CD8-positive, alpha-beta memory T cell (primary cell): ENCODE measurements at places on chromosomes 2 and 18.

DNA sequence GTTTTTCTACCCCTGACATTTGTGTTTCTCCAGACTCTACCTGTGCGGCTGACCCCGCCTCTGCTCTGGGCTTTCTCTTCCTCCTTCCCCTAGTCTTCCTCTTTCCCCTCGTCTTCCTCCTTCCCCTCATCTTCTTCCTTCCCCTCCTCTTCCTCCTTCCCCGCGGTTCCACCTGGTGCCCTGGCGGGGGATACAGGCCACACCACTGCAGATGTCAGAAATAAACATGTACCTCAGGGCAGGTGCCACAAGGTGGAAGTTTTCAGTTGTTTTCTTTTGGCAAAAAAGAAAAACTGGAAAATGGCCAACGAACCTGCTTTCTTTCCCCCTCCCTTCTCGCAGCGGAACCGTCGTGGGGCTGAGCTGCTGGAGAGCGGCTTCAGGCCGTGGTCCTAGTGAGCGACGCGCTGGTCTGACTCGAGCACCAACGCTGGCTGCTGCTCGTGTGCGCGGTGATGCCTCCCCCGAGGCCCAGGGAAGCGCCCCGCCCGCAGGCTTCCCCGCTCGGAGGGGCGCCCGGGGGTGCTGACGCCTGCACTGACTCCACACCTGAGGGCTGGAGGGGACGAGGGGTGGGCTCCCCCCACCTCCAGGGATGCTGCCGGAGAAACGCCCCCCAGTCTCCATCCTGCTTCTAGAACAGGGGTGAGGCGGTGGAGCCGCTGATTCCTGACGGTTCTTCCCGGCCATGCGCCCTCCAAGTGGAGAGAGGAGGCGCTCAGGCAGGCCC lies 83.7 kb upstream of the ZNF516 start:
- no peak for DNase-seq

DNA sequence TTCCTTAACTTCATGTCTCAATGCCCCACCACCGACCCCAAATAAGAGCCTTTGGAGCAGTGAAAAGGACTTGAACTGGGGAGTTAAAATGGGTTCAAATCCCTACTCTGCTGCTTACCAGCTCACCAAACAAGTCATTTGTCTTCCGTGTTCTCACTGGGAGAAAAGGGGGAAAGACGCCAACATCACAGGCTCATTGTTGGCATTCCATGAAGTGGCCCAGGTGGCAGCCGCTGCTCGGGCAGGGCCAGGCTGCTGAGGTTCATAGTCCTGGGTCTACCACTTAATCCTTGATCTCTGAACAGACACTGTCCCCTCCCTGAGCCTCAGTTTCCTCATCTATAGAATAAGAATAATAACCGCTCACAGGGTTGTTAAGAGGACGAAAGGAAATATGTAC lies 103.0 kb downstream of the APOB start:
- DNase-seq, result no peak

- no peak for DNase-seq
Measured at GRCh38 chr2:113069676-113070605, 2.2 kb downstream of the IL1F10 start.

- no peak for DNase-seq
Measured at GRCh38 chr2:14927021-14927564, 294.6 kb downstream of the LRATD1 start.

DNA sequence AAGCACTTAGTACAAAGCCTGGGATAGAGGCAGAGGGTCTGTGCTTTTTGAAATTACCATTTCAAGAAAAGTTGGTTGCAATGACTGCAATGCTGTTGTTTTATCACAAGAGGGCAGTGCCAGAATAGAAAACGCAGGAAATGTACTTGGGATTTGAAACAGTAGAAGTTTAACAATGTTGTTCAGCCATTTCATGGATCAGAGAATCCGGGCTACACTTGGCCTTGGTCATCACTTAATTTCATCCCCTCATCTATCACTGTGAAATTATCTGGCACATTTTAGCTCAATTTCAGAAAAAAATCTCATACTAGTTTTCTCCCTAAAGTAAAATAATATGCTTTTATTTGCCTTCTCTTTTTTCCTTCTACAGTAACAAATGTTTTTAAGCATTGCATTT lies 70.8 kb downstream of the RAPGEF4 start:
- DNase-seq, result no peak

DNA sequence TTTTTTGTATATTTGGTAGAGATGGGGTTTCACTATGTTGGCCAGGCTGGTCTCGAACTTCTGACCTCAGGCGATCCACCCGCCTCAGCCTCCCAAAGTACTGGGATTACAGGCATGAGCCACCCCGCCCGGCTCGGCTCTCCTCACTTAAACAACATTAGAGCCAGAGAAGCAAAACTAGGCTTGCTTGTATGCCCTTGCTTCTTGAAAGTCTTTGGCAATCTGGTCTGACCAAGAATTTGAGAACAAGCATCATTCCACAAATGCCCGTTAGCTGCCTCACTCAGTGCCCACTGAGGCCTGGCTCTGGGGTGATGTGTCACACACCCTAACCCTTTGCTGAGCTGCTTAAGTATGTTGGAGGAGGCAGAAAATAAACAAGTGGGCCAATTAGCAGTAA lies 33.5 kb downstream of the SOWAHC start:
- DNase-seq, result no peak

DNA sequence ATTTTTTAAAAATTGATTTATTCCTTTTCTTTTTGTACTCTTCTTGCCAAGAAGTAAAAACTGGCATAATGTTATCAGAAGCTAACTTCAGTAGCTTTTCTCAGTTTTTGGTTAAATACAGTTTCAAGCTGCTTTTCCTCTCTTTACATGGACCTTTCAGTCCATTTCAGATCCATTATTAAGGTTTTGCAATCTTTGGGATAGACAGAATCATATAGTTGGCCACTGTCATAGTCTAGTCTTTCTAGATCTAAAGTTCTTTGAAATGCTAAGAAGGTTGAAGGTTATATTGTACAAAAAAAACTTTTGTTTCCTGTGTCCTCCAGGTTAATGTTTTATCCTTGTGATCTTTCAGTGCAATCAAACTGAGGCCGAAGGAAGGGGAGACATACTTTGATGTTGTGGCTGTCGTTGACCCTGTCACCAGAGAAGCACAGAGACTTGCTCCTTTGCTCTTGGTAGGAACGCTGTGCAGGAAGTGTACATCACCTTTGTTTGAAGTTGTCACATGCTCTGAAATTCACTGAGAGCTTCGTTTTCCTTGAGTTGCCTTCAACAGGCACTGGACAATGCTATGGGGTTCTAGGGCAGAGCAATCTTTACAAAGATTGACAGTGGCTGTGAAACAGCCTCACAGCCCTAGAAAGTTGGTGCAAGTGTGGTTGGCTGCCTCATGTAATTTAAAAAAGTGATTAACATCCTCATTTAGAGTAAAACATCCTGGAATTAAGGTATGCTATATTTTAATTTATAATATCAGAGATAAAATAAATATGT lies 79.1 kb downstream of the UGGT1 start:
- DNase-seq, result no peak

DNA sequence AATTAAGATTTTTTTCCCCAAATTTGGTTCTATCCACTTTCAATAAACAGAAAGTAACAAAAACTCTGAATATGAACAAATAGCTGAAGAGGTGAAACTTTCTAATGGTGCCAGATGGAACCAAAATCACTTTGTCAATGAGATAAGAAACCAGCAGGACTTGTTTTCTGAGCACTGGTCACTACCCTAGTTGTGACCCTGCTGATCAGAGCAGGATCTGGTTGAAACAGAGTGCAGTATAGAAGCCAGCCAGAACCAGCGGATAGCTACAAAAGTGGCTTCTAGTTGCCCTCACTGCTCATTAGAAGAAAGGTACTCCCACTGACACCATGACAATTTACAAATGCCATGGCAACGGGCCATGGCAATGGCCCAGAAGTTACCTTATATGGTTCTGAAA lies 158.3 kb upstream of the PIEZO2 start:
- DNase-seq, result no peak

DNA sequence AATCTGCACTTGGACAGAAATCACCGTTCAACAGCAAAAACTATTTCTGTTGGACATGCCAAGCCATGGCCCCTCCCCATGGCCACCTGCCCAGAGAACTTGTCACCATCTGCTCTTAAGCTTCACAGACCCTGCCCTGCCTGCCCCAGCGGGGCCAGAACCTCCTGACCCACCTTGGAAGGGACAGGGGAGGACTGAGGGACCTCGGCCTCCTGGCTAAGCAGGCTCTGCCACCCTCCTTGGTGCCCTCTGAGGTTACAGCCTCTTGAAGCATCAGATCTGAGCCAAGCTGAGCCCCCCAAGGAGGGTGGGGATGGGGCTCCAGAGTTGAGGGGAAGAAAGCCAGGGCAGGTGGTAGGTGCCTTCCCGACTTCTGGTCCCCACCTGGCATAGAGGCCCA lies 6.5 kb downstream of the TEX261 start:
- DNase-seq, result no peak

DNA sequence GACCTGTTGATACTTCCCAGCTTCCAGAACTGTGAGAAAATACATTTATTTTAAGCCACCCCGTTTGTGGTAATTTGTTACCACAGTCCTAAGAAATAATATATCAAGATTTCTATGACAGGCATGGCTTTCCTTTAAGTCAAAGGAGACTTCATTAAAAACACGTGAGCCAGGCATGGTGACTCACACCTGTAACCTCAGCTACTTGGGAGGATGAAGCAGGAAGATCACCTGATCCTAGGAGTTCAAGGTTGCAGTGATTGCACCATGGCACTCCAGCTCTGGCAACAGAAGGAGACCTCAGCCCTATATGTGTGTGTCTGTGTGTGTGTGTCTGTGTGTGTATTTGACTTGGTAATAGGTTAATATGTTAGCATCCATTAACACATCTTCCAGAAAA lies 69.8 kb upstream of the SCN7A start:
- no peak for DNase-seq

DNA sequence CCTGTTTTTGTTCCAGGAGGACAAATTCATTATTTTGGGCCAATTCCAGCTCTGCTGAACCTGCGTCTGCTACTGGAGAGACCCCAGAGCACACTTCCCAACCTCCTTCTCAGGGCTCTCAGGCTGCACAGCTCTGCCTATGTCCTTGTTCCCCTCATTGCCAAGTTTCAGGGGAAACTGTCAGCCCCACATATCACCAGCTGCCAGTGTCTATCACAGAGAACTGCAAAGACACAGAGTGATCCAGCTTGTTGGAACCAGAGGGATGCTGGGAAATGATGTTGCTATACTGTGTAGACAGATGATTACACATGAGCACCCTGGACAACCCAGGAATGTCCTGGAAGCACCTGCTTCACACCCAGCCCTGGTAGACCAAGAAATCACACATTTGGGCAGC lies 67.4 kb upstream of the TMEM247 start:
- DNase-seq, result no peak

- DNase-seq, result no peak
Measured at GRCh38 chr2:88161446-88162244, 8.5 kb upstream of the THNSL2 start.

DNA sequence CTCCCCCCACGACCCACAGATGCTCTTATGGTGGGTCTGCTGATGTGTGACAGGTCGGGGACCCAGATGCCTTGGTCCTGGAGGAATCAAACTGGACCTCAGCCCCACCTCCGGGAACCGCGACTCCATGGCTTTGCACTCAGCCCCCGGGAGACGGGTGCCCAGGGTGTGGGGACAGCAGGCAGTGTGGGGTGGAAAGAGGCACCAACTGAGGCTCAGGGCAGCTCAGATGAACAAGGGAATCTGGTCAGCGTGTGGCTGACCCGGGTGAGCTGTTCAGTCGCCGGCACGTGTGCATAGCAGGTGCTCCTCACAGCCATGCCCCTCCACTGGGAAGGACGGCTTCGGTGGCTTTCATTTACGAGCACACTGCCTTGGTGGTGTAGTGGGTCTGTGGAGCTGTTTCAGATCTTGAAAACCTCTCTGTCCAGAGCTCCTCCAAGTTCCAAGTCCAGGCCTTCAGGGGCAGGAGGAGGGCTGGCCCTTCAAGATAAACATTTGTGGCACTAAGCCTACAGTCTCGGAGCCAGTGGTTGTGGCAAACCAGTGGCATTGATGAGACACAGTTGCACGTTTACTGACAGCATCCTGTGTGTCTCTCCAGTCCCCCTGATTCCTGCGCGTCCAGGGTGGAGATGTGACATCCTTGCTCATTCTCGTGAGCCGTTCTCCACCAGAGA lies 471.2 kb upstream of the HS6ST1 start:
- DNase-seq, result no peak

DNA sequence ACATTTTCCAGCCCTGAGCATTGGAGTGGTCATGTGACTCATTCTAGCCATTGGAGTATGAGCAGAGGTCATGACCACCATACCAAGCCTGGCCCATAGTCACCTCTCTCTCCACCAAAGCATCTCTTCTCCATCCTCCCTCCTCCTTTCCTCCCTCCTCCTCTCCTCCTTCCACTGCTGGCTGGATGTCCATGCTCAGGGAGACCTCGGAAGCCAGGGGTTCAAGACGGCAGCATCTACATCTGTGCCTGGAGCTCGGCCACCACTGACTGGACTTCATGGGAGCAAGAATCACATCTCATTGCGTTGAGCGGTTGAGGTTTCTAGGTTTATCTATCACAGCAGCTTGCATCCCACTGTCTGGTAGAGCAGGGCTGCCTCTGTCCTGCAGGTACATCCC lies 252.4 kb downstream of the NDUFA10 start:
- DNase-seq, result no peak

GRCh38 chr2:80568011-80568410 lies 263.5 kb upstream of the LRRTM1 start:
- DNase-seq, result no peak

DNA sequence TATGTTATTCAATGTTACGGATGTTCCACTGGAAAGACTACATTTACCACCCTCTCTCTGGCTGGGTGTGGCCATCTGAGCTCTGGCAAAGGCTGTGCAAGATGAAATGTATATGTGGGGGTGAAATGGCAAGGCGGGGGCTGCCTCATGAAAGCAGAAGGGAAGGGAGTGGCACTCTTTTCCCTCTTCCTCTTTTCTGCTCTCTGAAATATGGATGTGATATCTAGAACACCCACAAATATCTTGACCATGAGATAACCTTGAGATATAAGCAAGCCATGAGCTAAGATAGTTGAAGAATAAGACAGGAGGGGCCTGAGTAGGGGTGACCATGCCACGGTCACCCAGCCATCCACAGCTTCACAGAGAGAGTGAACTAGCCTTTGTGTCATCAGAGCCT lies 367.8 kb upstream of the ID2 start:
- DNase-seq, result no peak

DNA sequence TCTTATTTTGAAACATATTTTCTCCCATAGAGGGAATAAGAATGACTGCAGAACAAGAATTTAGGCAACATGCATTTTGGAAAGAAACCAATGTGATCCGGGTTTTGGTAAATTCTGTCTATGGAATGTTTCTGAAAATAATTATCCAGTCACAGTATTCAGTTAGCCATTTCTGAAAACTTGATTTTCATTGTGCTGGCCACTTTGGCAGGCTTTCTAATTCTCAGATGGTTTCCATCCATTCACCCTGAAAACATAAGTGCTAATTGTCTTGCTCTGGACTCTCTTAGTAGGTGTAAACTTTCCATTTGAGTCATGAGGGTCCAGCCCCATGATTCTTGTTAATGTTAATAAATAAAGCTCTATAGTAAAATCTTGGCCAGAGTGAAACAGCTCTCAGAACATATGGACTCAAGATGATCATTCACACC lies 176.5 kb downstream of the RBM43 start:
- DNase-seq, result no peak

GRCh38 chr2:141515931-141516330 lies 614.9 kb downstream of the LRP1B start:
- DNase-seq, result no peak

GRCh38 chr2:180247658-180248057 lies 240.6 kb upstream of the CWC22 start:
- DNase-seq, result no peak

GRCh38 chr18:71850602-71851001 lies 693.5 kb downstream of the CBLN2 start:
- no peak for DNase-seq
